ENCODE measurements at places on chromosomes 3 and 15.

GRCh38 chr15:55993804-55994560, 570 bp upstream of the NEDD4 start:
- DNase-seq: peak; percentile 3

DNA sequence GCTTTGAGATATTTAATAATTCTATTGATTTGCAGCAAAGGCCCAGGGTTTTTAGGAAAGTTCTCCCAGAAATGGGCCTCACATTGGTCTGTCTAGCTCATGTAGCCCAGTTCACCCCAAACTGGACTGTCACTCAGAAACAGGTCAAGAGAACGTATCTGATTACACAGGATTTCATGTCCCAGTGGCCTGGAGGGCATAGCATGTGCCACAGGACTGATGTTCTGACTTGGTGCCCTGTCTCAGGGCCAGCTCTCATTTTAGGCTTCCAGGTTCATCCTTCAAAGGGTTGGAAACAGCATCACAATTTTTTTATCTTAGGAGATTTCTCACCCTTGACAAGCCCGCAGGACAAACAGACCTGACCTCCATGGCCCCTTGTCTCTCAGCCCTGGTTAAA, 398.4 kb upstream of the AZI2 start:
- DNase-seq: no peak

DNA sequence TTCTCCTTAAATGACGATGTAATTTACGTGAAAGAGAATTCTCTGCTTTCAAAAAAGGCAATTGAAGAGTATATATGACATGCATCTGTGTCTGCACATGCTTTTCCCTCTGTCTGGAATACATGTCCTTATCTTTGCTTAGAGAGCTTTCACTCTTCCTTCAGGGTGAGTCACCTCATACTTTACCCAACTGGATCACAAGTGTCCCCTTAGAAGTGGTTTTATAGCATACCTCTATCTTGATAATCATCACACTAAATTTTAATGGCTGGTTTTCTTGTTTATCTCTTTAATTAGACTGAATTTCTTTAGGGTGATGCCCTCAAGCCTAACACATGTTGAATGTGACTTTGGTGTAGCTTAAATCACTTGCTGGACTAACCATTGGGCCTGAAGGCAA, 178.9 kb downstream of the SV2B start:
- DNase-seq: no peak

DNA sequence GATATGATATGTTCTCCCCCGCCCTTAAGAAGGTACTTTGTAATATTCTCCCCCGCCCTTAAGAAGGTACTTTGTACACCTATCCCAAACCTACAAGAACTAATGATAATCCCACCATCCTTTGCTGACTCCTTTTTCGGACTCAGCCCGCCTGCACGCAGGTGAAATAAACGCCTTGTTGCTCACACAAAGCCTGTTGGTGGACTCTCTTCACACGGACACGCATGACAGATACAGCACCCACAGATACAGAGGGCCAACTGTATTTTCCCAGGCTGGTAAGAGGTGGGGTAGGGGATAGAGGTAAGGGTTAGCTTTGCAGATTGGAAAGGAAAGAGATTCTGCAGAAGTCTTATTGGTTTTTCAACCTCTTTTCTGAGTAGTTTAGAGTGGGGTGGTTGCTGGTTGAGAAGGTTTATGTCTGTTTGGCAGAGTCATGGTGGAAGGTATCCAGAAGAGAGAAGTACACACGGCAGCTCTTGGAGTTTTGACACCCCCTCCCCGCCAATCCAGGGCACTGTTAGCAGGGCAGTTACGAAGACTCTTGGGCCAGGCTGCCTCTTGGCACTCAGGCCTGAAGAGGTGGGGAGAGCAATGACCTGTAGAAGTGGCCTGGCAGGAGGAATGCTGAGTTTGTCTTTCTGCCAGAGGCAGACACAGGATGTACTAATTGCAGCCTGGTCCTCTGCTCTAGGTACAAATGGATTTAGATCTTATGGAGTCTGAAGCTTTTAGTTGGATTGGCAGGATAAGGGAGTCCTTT, 36.0 kb upstream of the IDH2 start:
- DNase-seq: no peak

DNA sequence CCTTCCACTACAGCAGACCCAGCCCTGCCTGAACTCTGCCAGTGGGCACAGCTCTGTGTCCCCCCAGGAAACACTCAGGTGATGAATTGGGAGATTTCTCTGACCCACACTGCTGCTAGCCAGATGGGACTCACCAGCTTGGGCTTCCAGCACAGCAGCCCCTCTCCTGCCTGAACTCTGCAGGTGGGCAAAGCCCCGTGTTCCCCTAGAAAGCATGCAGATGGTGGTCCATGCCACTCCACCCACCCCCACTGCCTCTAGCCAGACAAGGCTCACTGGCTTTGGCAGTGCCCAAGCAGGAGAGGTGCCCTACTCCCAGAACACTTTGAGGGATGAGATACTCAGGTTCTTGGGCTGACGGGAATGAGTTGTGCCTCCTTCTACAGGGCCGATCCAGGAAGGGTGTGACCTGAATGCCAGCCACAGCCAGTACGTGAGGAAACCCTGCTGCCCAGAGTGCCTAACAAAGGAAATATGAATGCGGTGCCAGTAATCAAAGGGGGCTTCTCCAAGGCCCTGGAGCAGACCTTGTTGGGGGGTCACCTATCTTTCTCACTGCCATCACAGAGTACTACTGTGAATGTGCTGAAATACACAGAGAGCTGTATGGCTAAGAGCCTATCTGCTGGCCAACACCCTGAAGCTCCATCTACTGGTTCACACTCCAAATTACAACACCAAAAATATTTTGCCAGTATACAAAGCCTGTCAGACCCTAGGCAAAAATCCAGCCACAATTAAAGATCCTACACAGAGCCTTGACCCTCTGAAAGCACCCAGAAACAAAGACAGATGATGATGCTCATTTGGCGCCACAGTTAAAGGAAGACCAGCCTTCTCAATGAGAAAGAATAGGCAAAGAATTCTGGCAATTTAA, 61.9 kb downstream of the BTLA start:
- DNase-seq: peak; percentile 20

DNA sequence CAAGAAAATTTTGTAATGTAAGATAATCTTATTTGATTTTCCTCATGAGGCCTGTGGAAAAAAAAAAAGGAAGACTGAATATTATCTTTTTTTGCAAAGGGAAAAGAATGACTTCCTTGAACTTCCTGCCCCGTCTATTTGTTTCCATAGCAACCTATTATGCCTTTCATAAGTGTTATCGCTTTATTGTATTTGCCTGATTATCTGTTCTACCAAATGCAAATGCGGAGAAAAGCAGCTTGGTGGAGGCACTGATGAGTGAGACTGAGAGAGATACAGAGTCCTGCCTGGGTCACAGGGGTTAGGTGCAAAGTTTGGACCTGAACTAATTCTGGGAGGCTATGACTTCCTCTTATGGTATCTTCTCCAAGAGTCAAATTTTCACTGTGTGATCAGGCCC, 334.0 kb upstream of the KCNMB2 start:
- DNase-seq: no peak

DNA sequence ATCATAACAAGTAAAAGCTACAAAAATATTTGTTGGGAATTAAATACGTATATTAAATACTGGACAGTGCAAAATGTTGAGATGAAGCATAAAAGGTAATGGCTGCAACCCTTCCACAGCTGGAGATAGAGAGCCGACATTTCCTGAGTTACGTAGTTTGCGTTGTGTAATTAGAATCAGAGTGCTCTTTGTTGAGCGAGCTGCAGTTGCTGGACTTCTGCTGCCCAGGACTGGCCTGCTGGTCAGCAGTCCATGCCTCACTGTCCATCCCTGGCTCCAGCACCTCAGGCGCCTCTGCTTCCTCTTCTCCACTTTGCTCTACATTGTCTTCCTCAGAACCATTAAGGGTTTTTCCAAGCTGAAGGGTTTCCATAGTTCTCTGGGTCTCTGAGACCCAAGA, 28.4 kb upstream of the SHC4 start:
- DNase-seq: no peak

DNA sequence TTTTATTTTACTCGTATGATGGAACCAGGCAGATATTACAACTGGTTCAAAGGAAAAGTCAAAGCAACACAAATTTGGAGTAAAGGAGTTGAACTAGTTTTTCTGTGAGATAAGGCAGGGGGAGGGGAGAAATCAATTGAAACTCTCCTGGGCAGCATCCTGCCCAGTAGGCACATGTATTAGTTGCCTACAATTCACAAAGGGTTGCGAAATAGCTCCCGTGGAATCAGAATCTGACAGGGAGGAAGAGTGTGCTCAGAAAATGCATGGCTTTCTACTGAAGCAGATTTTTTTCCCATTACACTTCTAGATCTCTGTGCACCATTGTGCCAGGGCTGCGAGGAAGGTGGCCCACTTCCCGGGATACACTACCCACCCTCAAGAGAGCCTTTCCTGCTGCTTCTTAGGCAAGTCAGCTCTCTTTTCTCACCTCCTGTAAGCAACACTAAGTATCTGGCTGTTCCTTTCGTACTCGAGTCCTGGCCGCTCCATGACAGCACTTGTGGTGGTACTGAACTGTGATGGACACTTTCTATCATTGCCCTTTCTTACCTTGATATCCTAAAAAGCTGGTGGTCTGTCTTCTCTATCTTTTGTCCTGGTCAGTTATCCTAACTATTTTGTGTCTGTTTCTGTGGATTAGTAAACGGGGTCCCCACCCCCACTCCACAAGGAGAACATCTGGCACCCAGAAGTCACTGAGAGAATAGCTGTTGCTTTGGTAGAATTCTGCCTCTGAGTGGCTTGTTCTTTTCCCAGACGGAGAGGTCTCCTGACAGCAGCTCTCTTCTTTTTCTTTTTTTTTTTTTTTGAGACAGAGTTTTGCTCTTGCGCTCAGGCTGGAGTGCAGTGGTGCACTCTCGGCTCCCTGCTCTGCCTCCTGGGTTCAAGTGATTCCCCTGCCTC, 74.8 kb downstream of the RPL39L start:
- DNase-seq: no peak

DNA sequence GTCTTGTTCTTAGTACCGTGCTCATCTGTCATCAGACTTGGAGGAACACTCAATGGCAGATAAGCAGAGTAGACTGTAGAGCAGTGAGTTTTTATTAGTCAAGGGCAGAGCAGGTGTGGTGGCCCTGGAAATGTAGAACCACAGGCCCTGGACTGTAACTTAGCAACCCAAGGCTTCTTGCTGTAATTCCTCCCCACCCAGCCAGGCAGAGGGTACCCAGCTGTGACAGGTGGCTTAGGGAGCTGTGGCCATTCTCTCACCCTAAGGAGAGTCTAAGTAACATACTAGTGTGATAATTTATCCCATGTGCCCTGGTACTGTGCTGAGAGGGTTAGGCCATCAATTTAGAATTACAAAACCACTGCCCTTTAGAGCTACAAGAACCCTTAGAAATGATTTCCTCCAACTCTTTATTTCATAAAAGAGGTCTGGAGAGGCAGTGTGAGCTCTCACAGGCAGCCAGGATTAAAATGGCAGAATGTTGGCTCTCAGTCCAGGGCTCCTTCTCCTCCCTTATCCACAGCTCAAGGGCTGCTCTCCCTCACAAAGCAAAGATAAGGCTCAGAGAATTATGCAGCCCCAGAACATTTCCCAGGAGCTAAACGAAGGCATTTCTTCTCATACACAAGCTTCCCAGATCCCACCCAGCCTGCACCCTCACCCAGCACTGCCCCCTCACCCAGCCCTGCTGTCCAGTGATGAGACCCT, 3.0 kb downstream of the POMGNT2 start:
- DNase-seq: no peak

GRCh38 chr15:78565097-78565950, at the start of gene CHRNA5:
Gene CHRNA5 (plus strand): TSS chr15:78565520. CDS start chr15:78565720, 200 bp downstream.
- DNase-seq: peak; percentile 35

GRCh38 chr3:48414376-48415250, 15.3 kb downstream of the PLXNB1 start:
- DNase-seq: no peak

- DNase-seq: no peak
Measured at GRCh38 chr15:59792359-59792758, 103.2 kb upstream of the BNIP2 start.

Measured in stimulated activated naive CD8-positive, alpha-beta T cell treated with anti-CD3 and anti-CD28 coated beads, Interleukin-15, amount 100 ng/mL, for 72 hours (primary cell).